ENCODE measurements at places on chromosomes 11 and 22.
A peak's percentile ranks its signal among the peaks of the same experiment; 100 is the strongest.

GRCh38 chr11:35418282-35419183 lies 825 bp downstream of the SLC1A2 start:
- DNase-seq, result peak; percentile 70

GRCh38 chr11:21769188-21769587 lies 423.7 kb upstream of the ANO5 start:
- DNase-seq, result no peak

- DNase-seq, result no peak
Observed at GRCh38 chr11:63557570-63557969, 5.6 kb downstream of the PLAAT2 start.

DNA sequence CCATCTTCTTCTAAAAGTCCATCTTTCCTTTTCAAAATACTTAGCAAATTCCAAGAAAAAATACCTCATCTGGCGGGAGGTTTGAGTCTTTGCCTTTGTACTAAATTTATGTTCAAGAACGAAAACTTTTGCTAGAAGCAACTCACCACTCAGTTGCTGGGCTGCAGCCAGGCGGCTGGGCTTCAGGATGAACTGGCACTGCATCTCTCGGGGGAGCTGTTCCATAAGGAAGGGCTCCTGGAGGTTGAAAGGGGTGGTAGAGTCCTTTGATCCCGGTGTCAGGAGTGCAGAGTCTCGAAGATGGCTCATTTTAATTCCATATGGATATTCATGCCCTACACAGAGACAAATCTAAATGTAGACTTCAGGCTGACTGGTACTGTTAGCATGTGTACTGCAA lies 105.8 kb downstream of the ARHGAP20 start:
- no peak for DNase-seq

- peak; percentile 86 for DNase-seq
Observed at GRCh38 chr11:64759722-64760719, at the start of gene PYGM. TSS of gene PYGM (minus strand) at chr11:64759974. CDS start at chr11:64759898, 76 bp downstream.

GRCh38 chr11:14908214-14908880 lies 16.3 kb upstream of the CYP2R1 start:
- DNase-seq, result peak; percentile 52

DNA sequence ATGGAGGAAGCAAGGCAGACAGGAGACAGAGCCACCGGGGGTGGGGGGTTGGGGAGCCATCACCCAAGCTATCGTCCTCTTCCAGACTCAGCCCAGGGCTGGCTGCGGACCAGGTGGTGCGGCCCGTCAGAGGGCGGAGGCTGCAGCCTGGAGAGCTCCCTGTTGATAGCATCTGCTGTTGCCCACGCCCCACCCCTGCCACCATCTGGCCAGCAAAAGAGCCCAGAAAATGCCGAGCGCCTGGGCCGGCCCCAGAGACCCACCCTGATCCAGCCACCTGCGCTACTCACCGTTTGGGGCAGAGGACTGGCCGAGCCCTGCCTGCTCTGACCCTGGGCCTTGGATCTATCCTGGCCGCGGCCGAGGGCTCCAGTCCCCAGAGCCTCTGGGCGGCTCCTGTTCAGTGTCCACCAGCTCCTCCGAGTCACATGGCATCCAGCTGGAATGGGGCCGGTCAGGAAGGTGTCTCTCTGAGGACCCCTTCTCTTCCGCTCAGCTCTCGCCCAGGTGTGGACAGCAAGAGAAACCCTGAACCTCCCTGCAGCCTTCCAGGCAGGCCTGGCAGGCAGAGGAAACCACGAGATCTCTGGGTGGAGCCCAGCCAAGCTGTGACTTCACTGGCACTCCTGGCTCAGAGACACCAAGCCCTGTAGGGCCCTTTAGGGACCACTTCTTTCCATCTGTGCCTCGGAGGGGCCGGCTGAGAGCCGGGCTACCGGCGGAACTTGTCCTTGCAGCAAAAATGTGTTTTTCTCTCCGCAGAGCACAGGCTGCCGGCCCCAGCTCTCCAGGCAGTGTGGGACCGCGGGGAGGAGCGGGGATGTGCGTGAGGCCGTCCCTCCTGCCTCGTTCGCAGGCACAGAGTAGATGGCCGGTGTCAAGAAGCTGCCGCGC lies at the start of gene MRGPRE:
TSS of gene MRGPRE (minus strand) at position 567 of the 894 bp plus-strand sequence. CDS start 3,618 bp downstream, outside the sequence.
- DNase-seq, result peak; percentile 35

GRCh38 chr11:96265220-96265737 lies 77.7 kb downstream of the MAML2 start:
- no peak for DNase-seq

- peak; percentile 57 for DNase-seq
Observed at GRCh38 chr11:79139900-79140299, 300.9 kb downstream of the TENM4 start.

- DNase-seq, result no peak
Observed at GRCh38 chr11:100445231-100445735, 241.8 kb upstream of the ARHGAP42 start.

DNA sequence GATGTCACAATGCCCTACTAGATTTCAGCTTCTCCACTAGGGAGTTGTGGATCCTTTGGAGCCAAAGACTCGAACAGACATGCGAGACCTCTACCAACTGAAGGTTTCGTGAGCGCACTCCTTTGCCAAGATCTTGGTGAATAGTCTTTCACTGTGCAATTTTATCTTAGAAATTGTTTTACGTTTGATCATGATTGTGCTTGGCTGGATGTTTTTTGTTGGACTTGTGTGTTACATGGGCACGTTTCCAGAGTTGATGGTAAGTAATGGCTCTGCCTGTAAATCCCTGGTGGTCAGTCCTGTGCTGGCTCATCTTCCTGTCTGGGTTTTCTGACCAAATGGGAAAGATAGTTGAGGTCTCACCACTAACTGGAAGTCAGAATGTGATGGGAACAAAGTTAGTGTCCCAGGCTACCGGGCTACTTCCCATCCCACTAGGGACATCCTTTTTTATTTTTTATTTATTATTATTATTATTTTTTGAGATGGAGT lies at the start of gene MISFA:
TSS of gene MISFA (plus strand) at position 51 of the 492 bp plus-strand sequence. CDS start at position 191, 140 bp downstream.
- no peak for DNase-seq

DNA sequence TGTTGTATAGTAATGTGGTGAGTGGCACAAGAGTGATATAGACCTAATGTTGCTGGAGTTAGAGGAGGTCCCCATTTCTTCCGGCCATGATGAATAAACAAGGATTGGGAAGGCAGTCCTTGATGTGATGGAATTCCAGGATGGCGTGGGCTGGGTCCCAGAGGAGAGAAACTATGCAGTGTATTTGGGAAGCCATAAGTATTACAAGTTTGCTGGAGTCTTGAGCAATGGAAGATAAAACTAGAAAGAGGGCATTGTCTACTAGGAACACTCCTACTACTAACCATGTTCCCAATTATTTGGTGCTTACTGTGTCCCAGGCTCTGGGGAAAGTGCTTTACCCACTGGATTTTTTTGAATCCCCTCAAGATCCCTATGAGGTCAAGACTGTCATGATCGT lies 20.0 kb downstream of the LDLRAD3 start:
- DNase-seq, result no peak

DNA sequence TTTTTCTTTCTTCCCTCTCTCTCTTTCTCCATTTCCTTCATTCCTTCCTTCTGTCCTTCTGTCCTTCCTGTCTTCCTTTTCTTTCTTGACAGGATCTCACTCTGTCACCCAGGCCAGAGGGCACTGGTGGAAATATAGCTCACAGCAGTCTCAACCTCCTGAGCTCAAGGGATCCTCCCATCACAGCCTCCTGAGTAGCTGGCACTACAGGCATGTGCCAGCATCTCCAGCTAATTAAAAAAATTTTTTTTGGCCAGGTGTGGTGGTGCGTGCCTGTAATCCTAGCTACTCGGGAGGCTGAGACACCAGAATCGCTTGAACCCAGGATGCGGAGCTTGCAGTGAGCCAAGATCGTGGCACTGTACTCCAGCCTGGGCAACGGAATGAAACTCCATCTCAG lies 4.8 kb upstream of the DUSP8 start:
- DNase-seq, result no peak

DNA sequence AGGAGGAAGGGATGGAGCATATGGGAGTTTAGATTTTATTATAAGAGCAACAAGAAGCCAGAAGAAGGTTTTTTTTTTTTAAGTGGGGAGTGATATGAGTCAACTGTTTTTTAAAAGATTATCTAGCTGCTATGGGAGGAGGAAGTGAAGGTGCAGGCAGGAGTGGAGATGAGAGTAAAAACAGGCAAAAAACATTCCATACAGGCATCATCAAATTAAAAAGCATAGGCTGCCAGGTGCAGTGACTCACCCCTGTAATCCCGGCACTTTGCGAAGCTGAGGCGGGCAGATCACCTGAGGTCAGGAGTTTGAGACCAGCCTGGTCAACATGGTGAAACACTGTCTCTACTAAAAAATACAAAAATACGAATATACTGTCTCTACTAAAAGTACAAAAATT lies 368.4 kb upstream of the MTNR1B start:
- DNase-seq, result no peak

DNA sequence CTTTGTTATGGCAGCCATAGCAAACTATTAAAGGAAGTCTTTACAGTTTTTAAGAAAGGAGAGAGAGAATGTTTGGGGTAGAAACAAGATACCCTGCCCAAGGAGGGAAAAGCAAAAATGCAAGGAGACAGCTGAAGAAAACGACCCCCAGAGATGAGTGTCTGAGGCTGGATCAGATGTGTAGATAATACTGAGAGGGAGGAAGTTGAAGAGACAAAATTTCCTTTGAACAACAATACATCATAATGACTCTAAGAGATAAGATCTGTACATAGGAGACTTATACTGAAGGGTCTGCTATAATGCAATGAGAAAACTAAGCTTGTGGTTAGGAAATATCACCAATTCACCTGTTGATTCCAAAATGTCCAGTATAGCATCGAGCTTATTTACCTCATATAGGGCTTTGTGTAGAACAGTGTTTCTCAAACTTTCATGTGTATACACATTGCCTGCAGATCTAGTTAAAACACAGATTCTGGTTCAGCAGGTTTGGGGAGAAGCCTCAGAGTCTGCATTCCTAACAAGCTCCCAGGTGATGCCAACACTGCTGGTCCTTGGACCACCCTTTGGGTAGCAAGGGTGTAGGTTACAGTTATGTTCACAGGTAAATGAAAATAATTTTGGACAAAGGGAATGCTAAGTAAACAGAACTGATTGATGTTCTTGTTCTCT lies 5.8 kb upstream of the CEP295 start:
- DNase-seq, result no peak

DNA sequence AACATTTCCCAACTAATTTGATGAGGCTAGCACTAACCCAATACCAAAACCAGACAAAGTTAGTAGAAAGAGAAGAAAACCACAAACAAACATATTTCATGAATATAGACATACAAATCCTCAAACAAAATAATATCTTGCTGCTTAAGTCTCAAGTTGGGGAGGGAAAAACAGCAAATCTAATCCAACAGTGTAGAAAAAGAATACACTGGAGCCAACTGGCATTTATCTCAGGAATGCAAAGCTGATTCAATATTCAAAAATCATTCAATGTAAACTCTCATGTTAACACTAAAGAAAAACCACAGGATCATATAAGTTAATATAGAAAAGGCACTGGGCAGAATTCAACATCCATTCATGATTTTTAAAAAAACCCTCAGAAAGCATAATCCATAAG lies 18.2 kb downstream of the GNB1L start:
- DNase-seq, result no peak

GRCh38 chr22:36244522-36245391 lies 5.4 kb upstream of the APOL2 start:
- DNase-seq, result no peak

- no peak for DNase-seq
Observed at GRCh38 chr11:12897390-12897789, 111.7 kb upstream of the RASSF10 start.

DNA sequence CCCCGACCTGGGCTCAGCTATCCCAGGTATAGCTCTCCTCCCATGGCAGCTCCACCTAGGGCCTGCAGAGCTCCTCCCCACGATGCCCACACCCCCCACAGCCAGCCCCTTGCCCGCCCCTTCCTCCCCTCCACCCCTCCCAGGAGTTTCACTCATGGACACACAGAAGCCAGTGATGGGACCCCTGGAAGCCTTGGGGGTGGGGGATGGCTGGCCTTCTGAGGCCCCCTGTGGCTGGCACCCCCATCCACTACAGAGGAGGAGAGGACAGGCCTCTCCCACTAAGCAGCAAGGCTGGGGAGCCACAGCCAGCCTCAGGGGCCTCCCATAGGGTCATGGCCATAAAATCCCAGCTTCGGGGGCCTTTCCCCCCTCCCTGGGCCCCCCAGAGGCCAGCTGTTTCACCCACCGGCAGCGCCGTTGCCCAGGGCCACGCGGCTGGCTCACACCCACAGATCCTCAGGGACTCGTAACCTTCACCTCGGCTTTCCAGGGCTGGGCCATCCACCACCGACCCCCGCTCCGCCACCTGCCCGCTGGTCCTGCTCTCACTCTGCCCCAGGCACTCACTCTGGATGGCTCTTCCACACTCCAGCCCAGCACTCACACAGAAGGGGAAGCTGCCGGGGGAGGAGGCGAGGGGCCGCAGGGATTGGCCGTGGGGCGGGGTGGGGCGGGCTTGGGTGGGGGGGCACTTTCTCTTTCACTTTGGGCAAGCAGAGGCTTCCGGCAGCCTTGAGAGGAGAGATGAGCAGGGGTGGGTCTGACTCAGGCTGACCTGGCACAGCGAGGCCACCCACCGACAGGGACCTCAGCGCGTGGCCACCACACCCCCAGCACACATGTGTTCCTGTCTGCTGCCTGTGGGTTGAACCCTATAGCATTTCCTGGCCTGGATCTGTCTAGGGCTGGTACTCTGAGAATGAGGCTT lies 2.2 kb downstream of the SLC25A22 start:
- DNase-seq, result peak; percentile 70

GRCh38 chr11:27698872-27699241 lies 1.4 kb downstream of the BDNF start:
- DNase-seq, result peak; percentile 90

DNA sequence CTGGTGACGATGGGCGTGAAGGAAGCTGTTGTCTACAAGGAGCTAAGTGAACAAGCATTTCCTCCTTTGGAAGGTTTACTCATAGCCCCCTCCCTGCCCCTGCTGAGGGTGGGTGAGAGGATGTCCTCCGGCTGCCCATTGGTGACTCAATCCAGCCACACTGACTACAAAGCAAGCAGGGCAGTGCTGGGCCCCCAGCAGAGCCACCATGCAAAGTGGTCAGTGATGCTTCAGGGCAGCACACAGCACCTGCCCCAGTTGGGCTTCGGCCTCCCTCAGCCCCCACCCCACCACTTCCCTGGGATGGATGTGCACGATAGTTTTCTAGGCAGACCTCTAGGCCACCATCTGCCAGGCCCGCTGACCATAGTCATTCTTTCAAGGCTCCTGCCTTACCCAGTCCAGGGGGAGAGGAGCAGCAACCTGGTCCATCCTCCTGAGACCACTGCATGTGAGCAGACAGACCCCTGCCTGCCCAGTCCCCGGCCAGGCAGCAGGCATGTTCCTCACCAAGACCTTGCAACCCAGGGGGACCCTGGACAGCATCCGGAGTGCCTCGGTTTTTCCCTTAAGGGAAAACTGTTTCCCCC lies 125.1 kb downstream of the BCR start:
- DNase-seq, result no peak

Data from SK-N-DZ (cell line).